Esophagus squamous epithelium (tissue), 5 donors: ENCODE measurements at places on chromosomes 7 and 10. TPM values are rescaled to one million over a fixed set of nuclear protein-coding genes. Genes with fewer than 3 reads are reported as not detected.

The ABCA13 gene
- total RNA-seq: 7.3 TPM

The NRAP gene
- total RNA-seq: not detected

The ZNF488 gene
- 0.57 TPM for total RNA-seq

The RET gene
- total RNA-seq: 0.06 TPM

The TTYH3 gene
- 4.7 TPM for total RNA-seq

The DYDC2 gene
- not detected for total RNA-seq

The SH3PXD2A gene
- total RNA-seq: 57.8 TPM

The PANK1 gene
- 9.9 TPM for total RNA-seq

The EPHA1 gene
- total RNA-seq: 132 TPM

The PNLIPRP1 gene
- total RNA-seq: not detected

The HOXA4 gene
- total RNA-seq: 4.7 TPM

The C10orf53 gene
- not detected for total RNA-seq

The MKX gene
- total RNA-seq: 0.19 TPM

The PCDH15 gene
- total RNA-seq: not detected

The MKI67 gene
- 50.8 TPM for total RNA-seq

The MYPN gene
- total RNA-seq: not detected

The CRHR2 gene
- total RNA-seq: not detected

The AKR1C8 gene
- not detected for total RNA-seq

The GIMAP4 gene
- total RNA-seq: 2.1 TPM

The NPY gene
- total RNA-seq: not detected

The FGFR2 gene
- 33.3 TPM for total RNA-seq

The FKBP6 gene
- not detected for total RNA-seq

The VWDE gene
- total RNA-seq: 0.87 TPM

The RHBDD2 gene
- total RNA-seq: 34.0 TPM

The CFAP43 gene
- total RNA-seq: 0.19 TPM

The AGAP9 gene
- total RNA-seq: 8.8 TPM

The ZNF25 gene
- 8.0 TPM for total RNA-seq

The SUN3 gene
- total RNA-seq: not detected

The LIPK gene
- not detected for total RNA-seq

The PTPRZ1 gene
- 56.2 TPM for total RNA-seq

The MSS51 gene
- total RNA-seq: 2.5 TPM

The CALHM2 gene
- total RNA-seq: 40.1 TPM

The ACTA2 gene
- 64.6 TPM for total RNA-seq

The CDH23 gene
- total RNA-seq: 0.57 TPM

The GPER1 gene
- total RNA-seq: 1.0 TPM

The KCNIP2 gene
- 1.5 TPM for total RNA-seq

The ZNF282 gene
- 15.6 TPM for total RNA-seq

The PRRT4 gene
- 0.38 TPM for total RNA-seq

The GIMAP2 gene
- 9.5 TPM for total RNA-seq

The MEOX2 gene
- total RNA-seq: 2.5 TPM

The ATOH7 gene
- total RNA-seq: not detected

The PPRC1 gene
- total RNA-seq: 29.9 TPM

The ARL4A gene
- 42.4 TPM for total RNA-seq

The SEMA3A gene
- total RNA-seq: 0.70 TPM

The RSBN1L gene
- total RNA-seq: 16.1 TPM

The PARP12 gene
- 19.1 TPM for total RNA-seq

The AGFG2 gene
- total RNA-seq: 30.1 TPM

The GPR141 gene
- not detected for total RNA-seq

The SLIT1 gene
- not detected for total RNA-seq

The NODAL gene
- total RNA-seq: not detected

The PRKAR2B gene
- total RNA-seq: 1.4 TPM

The EPO gene
- not detected for total RNA-seq

The HABP2 gene
- total RNA-seq: not detected

The RHOBTB1 gene
- 1.8 TPM for total RNA-seq

The FAS gene
- total RNA-seq: 14.9 TPM

The TOMM7 gene
- total RNA-seq: 73.2 TPM

The C10orf105 gene
- total RNA-seq: not detected
